NK-92 treated with Interleukin-12 subunit alpha and Interleukin-12 subunit beta, amount 100 ng/mL, for 24 hours (cell line): ENCODE measurements at places on chromosomes 2 and 18.

DNA sequence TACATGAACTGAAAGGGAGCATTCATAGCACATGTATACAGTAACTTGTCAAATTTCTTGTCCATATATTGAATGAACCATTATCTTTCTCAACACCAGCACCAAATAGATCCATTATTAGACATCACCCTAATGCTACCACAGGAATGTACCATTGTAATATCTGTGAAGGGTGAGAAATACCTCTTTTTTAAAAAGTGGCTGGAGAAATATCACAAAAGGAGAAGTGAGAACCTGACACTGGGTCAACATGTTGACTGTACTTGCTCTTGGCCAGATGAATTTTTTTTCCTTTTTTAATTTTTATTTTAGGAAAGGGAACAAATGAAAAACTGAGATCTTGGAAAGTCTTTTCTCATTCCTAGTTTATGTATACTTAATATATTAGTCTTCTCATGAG lies 63.5 kb downstream of the CAVIN2 start:
- DNase-seq: no peak

DNA sequence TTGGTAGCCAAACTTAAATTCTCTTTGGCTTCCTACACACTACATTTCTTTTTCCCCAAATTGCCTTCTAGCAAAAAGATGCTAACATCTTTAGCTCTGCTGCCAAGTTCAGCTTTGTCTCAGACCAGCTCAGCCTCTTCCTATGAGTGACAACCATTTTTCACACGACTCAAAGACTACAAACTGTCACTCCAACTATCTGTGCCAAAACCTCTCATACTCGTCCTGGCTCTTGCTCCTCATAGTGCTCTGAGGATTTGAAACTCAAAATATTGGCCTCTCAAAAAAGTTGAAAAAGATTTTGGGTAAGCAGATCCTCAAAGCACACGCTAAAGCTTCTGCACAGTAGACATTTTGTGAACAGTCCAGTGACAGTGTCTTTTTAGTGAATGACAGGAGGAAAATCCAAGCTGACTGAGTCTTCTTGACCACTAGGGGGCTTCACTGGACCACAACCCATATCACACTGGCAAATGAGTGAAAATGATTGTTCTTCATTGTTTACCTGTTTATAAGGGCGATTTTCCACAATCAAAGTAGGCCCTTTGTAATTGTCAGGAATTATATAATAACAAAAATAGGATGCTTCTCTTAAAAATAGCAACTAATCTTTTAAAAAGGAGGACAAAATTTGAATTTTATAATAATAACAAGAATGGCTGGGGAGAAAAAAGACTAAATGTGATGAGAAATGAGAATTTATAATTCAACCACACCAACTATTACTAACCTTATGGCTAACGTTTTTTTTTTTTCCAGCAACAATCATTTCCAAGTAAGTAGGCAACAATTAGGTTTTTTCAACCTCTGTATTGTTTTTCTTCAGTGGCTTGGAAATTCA lies 85.5 kb upstream of the PGAP1 start:
- no peak for DNase-seq

DNA sequence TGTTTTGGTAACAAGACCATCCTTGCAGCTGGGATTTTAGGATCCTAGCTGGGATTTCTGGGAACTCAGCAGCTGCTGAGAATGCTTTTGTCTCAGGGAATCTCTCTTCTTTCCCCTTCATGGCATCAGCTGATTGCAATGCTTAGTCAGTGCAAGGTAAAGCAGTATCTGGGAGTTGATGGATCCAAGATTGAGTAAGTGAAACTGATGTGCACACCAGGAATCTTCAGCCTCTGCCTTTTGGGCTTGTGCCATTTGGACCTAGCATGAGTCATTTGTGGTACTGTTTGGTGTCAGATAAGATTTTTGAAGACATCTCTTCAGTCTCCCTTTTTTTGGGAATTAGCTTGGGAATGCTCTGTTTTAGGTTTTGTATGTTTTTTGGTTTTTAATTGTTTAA lies 363.3 kb upstream of the TFPI start:
- no peak for DNase-seq

DNA sequence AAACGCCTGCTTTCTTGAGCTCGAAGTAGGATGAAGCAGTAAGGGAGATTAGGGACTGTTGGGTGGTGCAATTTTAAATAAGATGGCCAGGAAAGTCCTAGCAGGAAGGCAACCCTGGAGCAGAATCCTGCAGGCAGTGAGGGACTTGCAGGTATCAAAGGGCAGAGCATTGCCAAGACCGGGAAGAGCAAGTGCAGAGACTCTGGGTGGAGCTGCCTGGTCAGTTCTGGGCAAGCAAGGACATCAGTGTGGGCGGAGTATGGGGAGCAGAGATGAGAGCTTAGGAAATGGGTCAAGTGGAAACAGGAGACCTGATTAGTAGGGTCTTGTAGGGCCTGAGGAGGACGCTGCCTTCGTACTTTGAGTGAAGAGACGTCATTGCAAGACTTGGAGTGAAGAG lies 64.4 kb upstream of the NCK2 start:
- DNase-seq: no peak

DNA sequence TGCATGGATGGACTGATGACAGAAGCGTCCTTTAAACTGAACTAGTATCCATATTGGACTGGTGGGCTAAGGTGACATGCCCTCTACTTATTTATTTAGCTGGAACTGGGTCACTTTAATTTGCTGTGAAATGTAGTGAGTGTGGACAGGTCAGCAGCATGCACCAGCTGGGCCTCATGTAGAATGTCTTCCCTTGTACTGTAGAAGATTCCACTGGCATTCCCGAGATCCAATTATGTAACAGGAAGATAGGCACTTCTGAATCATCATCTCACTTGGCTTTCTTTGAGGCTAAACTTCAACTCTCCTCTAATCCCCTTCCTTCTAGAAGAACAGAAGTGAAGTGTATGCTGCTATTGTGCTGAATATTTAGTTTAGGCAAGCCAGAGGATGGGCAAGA lies 296.2 kb downstream of the SLC8A1 start:
- DNase-seq: no peak

DNA sequence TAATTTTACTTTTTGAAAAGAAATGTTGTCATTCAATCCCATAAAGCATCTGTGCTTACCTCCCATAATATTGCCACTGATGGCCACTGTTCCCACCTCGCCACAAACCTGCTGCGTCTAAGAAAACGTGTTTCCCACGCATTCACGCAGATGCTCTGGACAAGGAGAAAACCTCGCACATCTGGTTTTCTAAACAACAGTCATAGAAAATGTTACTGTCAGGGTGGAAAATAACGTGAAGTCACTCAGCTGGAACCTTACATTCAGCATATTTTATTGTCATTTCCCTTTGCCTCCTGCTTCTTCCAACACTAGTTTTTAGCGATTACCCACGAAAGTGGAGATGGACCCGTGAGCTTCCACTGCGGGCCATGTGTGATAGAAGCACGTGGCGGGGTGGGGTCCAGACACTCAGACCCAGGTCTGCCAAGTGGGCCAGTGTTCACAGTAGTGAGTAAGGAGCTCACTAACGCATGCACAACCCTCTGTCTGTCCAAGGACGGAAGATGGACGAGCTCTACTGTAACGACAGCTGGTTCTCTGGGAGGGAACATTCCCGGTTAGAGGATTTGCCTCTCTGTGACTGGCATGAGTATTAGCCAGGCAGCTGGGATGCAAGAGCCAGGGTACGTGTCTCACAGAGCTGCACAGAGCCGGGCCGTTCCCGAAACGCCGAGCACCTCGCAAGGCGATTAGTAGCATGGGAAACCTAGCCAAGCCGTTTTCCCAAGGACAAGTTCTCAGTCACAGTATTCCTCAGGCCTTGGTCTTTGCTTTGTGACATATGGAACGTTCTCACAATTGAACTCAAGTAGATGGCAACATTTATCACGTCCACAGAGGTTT lies 94.5 kb downstream of the MTCL1 start:
- DNase-seq: no peak

DNA sequence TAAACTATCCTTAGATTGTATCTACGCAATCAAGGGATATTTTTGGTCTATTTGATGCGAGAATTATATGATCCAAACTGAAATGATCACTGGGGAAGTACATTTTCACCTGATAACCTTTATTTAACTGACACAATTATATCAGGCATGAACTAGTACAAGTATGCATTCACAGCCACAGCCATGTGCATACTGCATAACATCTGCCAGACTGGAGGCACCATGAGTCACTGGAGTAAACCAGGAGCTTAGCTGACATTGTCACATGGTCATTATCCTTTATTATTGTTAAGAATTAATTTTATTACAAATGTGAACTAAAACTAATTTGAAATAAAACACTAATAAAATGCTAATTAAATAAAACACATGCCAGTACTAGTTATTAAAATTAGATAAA lies 1127.1 kb downstream of the DPP10 start:
- DNase-seq: no peak

DNA sequence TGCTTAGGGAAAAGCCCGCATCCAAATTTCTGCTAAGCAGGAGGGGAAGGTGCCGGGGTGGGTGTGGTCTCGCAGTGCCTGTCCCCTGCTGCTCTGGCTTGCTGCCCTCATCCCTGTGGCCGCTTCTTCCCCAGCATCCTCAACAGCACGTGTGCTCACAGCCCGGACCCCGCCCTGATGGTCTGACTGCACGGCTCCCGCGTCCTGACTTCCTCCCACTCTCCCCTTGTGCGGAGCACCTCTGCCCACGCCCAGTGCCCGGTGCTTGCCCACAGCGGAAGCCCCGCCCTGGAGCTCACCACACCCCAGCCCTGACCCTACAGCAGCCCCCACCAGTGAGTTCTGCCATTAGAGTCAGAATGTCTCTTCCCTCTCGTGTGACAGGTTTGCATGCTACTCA lies 277.9 kb downstream of the NDUFA10 start:
- DNase-seq: no peak

DNA sequence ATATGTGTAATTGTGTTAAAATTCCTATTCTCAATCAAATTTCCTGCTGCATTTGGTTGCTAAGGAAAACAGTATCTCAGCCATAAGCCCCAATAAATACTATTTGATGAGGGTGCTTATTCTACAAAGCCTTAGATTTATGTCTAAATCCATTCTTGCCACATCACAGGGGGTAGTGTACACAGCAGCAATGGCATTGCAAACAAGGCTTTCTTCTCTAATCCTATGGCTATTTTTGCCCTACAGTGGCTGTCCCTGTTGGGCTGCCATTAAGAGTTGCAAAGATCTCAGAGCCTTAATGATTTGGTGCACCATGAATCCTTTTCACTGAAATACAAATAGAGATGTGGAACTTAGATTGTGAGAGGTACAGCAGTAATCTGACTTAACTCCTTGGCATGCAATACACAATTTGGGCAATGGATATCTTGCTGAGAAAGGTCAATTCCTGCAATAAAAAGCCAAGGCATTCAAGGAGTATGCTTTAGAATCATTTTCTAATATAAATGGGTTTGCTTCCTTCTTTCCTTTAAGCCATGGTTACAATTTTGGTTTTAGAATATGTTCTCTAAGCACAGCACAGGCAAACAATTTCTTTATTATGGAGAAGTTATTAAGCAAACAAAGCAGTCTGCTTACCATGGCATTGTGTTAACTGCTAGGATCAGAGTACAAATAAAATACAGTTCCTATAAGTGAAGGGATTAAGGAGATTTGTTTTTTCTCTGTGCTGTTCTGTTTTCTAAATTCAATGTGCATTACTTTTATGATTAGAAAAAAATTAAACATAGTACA lies 69.8 kb upstream of the CD302 start:
- DNase-seq: no peak

GRCh38 chr18:46759890-46760289 lies 3.0 kb upstream of the ST8SIA5 start:
- no peak for DNase-seq
